PC-9 (cell line): ENCODE measurements at places on chromosomes 11 and 22. TPM values are rescaled to one million over a fixed set of nuclear protein-coding genes. Genes with fewer than 3 reads are reported as not detected.
A peak's percentile ranks its signal among the peaks of the same experiment; 100 is the strongest.

The FREY1 gene
- 2.2 and 4.2 TPM in 2 replicates for total RNA-seq

GRCh38 chr11:93784935-93785360 is 866 bp downstream of the MED17 start:
- no peak for DNase-seq

DNA sequence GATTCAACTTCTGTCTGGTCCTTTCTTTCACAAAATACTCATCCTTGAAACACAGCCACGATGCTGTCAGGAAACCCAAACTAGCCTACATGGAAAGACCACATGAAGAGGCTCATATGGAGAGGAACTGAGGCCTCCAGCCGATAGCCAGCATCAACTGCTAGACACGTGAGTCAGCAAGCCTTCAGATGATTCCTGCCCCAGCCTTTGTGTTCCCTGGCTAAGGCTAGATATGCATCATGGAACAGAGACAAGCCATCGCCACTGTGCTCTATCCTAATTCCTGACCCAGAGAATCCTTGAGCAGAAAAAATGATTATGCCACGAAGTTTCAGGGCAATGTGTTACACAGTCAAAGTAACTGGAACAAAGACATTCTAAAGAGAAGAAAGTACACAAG is 75.5 kb downstream of the ENTHD1 start:
- DNase-seq, result no peak

The PGA4 gene
- not detected in 2 replicates for total RNA-seq

GRCh38 chr11:102436561-102436960 is 16.0 kb downstream of the TMEM123 start:
- no peak for DNase-seq

GRCh38 chr11:19985111-19985510 is 175.2 kb downstream of the DBX1 start:
- no peak for DNase-seq

GRCh38 chr11:43384393-43384792 is 25.7 kb downstream of the TTC17 start:
- DNase-seq, result no peak

The NNMT gene
- not detected in 2 replicates for total RNA-seq

DNA sequence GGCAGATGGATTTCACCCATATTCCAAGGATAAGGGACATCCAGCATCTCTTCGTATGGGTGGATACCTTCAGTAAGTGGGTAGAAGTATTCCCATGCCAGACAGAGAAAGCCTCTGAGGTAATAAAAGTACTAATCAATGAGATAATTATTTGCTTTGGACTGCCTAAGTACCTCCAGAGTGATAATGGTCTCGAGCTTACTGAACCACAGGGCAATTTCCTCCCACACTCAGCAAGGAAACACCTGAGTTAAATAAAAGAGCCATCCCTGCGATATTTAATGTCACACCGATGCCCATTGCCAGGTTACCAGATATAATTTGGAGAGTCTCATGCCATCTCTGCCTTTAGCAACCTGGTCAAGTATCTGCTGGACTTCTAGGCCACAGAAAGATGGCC is 70.6 kb upstream of the MPEG1 start:
- no peak for DNase-seq

GRCh38 chr22:46767249-46767985 is 5.0 kb downstream of the TBC1D22A start:
- no peak for DNase-seq

GRCh38 chr11:36345084-36345511 is 49.0 kb downstream of the PRR5L start:
- no peak for DNase-seq

The MAP6 gene
- 0.45 TPM in 1 of 2 replicates, not detected in the other for total RNA-seq

The MB gene
- 5.0 and 5.8 TPM in 2 replicates for total RNA-seq

- DNase-seq, result no peak
Observed at GRCh38 chr11:107962181-107962580, 33.9 kb downstream of the RAB39A start.

The OR4C13 gene
- not detected in 2 replicates for total RNA-seq

DNA sequence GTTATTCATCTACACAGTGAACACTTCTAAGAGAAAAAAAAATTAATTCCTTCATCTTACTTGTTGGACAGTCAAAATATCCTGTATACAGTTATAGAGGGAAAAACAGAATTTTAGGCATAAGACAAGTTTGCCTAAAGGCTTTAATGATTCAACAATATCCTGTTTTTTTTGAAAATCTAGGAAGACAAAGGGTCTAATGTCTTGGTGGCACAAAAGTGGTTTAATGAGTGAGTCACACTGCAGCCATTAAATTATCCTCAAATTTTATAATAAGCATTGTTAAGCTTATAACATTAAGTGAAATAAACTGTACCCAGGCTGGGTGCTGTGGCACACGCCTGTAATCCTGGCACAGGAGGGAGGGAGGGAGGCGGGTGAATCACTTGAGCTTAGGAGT is 72.9 kb downstream of the GAB2 start:
- no peak for DNase-seq

- peak; percentile 54 for DNase-seq
Observed at GRCh38 chr11:27485930-27486773, 13.6 kb upstream of the LGR4 start.

The TP53I11 gene
- total RNA-seq, result 0.46 and 1.1 TPM in 2 replicates

GRCh38 chr11:35142481-35143075 is 3.6 kb downstream of the CD44 start:
- DNase-seq, result peak; percentile 78

- no peak for DNase-seq
Observed at GRCh38 chr11:117546431-117547194, 219.0 kb downstream of the CEP164 start.

GRCh38 chr11:46202149-46202548 is 75.3 kb upstream of the CREB3L1 start:
- no peak for DNase-seq

The ARFIP2 gene
- total RNA-seq, result 42.7 and 49.5 TPM in 2 replicates

DNA sequence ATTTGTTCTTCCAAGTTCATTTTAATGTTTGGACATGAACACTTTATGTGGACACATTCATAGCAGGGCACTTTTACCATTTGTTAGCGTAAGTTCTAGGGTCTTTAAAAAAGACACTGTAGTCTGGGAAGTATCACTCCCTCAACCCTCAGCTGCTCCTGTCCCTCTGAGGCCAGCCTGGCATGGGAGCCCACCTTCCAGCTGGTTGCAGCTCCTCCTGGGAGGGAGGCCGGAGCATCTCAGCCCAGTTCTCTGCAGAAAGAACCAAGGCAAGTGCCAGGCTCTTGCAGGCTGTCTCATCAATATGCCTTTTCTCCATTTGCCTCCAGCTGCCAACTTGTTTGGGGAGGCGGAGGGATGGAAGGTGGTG is 150.6 kb downstream of the OPCML start:
- no peak for DNase-seq

DNA sequence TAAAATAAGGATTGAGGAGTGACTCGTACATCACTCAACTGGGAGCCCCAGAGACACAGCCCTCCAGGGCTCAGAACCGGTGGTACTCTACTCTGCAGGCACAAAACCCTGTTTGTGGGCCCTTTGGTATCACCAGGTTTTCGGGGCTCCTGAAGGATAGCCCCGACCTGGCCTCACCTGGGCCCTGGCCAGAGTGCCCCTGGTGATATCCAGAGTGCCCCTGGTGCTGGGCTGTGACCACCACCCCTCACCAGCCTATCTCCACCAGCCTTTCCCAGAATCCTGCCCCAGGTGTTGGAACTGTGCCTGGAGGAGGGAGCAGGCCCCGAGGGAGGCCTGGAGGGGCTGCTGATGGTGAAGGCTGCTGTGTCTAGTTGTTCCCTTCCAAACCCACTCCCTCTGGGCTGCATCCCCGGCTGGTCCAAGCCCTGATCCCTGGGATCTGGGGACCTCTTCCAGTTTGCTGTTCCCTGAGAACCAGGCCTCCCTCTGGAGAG is 2.2 kb upstream of the GGT5 start:
- DNase-seq, result no peak
